NCI-H2029 (cell line): ENCODE measurements at places on chromosomes 11 and 22.

DNA sequence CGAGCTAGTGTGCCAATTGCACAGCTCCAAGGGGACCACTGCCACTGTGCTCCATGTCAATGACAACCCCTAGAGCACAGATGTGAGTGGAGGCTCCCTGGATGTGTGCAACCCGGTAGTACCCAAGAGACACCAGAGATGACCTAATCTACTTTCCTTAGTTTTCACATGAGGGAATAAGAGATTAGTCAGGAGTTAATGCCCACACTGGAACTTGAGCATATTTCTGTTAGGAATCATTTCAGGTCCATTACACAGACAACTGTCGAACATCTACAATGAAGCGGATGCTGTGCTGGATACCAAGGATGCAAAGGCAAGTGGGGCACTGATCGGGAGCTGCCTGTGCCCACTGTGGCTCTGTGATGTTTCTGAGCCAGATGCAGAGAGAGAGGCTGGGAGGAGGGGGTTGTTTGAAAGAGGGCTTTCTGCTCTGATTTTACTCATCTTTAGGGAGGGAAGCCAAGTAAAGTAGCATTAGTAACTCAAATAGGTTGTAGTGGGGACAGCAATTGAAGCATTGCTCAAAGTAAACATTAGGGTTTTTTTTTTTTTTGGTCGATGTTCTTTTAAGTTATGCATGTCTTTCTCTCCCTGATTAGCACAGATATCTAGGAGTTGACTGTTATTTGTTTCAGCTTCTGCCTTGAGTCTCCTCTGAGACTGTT is 82.5 kb upstream of the SORL1-AS1 start:
- no peak for DNase-seq

- no peak for DNase-seq
These were observed 46.8 kb downstream of the SCUBE1 start for GRCh38 chr22:43296276-43296902.

DNA sequence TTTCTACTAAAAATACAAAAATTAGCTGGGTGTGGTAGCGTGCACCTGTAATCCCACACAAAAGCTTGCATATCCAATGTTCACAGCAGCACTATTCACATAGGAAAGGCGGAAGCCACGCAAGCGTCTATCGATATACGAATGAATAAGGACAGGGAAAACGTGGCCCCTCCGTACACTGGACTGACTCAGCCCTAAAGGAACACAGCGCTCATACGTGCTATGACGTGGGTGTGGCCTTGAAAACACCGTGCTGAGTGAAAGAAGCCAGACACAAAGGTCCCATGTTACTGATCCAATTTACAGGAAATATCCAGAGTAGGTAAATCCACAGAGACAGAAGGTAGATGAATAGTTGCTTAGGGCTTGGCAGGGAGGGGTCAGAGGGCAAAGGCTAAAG is 7.0 kb downstream of the LMF2 start:
- no peak for DNase-seq

DNA sequence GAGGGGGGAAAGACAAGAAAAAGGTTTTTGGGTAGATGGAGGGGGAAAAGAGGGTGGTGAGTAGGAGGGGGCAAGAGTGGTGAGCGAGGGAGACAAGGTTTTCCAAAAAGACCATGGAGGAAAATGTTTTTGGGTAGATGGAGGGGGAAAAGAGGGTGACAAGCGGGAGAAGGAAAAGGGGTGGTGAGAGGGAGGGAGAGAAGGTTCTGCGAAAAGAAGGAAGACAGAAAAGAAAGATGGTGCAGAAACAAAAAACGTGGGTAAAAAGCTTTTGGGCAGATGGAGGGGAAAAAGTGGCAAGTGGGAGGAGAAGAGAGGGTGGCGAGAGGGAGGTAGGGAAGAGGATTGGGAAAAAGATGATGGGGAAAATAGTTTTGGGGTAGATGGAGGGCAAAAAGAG is 116.0 kb upstream of the SERPIND1 start:
- DNase-seq: no peak

DNA sequence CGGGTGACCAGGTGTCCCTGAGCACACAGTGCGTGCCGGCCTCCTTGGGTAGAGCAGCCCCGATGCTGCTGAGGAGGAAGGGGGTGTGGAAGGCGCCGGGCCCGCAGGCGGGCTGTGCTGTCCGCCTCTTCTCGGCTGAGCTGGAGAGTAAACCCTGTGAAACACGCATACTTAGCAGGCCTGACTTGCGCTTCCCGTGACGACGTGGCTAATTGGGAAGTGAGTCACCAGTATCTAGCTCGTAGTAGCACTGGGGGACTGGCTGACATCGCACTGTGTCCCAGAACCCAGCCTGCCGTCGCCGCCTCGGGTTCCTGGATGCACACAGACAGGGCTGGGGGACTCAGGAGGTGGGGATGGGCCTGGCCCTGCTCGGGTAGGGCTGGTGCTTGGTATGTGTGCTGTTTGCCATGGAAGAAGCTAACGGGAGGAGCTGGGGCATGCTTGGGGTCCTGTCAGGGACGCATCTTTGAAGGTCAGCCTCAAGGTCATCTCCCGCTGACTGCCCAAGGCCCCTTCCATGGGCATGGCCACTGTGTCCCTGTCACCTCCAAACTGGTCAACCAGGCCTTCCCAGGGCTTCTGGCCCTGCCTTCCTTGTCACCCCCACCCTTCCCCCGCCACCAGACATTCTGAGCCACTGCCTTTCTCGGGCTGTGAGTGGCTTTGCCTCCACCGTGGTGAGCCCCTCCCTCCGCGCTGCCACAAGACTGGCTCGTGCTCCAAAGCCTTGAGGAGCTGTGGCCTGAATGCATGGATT is 1327.0 kb downstream of the BRD1 start:
- no peak for DNase-seq

DNA sequence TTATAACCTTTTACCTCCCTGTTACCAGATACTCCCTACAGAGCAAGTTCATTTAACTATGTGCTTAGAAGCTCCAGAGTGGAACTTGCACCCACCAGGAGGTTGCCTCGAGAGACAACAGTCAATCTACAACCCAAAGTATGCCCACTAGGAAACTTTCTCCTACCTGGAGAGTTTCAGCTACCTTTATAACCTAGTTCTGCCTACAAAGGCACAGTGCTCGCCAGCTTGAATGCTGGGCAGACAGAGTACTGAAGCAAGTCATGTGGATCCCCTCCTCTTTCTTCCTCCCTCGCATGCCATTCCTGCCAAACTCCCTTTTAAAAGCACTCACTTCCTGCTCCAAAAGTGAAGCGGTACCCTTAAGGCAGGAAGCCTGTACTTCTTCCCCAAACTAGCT is 258.9 kb downstream of the SWAP70 start:
- DNase-seq: no peak

DNA sequence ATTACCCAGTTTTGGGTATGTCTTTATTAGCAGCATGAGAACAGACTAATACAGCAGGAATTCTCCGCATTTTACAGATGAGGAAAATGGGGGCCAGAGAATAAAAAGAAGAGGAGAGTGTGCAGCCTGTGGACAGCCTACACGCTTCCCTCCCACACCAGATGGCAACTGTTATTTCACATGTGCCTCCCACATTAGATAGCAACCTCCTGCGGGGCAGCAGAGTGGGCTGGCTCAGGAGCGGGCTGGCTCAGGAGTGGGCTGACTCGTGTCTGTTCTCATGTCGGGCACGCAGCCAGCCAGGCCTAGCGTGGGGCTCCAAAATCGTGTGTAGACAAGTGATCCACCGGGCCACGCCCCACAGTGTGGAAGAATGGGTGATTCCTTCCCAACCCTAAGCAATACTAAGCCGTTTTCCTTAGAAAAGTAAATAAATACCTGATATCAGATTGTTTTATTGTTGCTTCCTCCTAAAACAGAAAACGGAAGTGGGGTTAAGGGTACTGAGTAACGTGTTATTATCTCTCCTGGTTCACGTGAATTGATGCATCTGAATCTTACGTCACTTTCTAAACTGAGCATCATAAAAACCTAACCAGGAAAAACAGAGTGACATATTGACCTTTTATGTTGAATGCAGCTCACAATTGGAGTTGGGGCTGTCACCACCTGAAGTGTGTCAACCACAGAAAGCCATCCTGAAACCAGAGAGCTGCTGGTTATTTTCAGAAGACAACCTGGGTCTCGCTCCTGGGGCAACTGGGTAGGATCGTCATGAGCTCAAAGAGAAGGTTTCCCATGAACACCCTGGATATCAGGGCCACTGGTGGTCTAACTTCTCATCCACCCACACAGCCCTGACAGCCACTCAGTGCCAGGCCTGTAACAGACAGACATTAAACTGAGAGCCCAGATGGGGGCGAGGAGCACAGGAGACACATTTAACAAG is 3.3 kb downstream of the TTLL1 start:
- no peak for DNase-seq

DNA sequence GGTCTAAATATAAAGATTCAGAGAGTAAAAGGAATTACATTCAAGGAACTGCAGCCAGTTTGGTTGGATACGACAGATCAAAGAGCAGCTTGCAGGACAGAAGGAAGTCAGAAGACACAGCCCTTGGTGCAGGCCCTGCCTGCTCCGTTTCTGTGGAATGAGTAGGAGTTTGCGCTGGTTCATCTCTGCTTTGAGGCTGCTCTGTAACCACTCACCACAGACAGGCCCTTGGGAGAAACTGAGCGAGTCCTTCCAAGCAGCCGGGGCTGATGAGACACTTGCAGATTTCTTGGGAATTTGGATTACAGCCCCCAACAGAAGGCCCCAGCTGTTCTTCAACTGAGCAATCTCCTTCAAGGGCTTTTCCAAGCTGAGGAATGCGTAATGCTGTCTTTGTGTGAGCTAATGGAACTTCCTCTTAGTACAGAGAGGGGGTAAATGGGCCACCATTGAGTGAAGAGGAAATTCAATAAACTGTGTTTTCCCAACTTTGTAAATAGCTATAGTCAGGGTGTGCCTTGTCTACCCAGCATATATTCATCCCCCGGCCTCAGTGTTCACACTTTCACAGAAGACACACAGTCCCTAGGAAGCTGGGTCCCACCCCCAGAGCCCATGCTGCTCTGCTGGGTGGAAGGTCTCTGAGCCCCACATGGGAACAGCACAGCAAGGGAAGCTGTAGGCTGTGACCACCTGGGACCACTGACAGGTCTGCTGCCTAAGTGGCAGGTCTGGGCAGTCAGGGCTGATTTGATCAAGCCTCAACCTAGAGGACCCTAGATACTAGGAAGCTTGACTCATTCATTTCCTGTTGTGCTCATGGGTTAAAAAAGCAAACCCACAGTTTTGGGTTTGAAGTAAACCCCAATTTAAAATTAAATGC is 16.6 kb downstream of the IL10RA start:
- no peak for DNase-seq

GRCh38 chr11:47467357-47467756 is 18.4 kb upstream of the RAPSN start:
- DNase-seq: peak; percentile 87

DNA sequence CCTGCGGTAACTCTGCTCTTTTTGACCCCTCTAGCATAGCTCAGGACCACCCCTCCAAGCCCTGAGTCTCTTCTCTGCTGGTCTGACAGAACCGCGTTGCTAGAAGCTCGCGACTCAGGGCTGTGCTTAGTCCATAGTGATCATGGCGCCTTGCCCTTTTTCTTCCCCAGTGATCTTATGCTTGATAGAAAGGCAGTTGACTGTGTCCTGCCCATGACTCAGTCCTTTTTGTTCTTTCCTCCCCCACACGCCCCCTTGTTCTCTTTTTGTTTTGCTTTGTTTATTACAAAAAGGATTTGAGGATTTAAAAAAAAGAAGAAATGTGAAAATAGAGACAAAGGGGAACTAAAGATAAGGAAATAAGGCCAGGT is 17.5 kb downstream of the IL17RA start:
- no peak for DNase-seq
